ENCODE measurements at places on chromosomes 2 and 18. TPM values are rescaled to one million over a fixed set of nuclear protein-coding genes. Genes with fewer than 3 reads are reported as not detected.

The CRYBA2 gene
- total RNA-seq = not detected

The KCNG2 gene
- total RNA-seq = 1.5 TPM

The ZSWIM2 gene
- not detected for total RNA-seq

The ABCB11 gene
- not detected for total RNA-seq

The NEMP2 gene
- 3.2 TPM for total RNA-seq

The TLX2 gene
- total RNA-seq = not detected

GRCh38 chr2:34899079-34899478 is 1300.0 kb upstream of the FAM98A start:
- no peak overlapping the region for H3K4me3 ChIP-seq
- no peaks in the 10 kb centered on the region for H3K27me3 ChIP-seq
- no peak overlapping the region for H3K27ac ChIP-seq
- no peaks in the 10 kb centered on the region for H3K36me3 ChIP-seq
- no peak for DNase-seq

DNA sequence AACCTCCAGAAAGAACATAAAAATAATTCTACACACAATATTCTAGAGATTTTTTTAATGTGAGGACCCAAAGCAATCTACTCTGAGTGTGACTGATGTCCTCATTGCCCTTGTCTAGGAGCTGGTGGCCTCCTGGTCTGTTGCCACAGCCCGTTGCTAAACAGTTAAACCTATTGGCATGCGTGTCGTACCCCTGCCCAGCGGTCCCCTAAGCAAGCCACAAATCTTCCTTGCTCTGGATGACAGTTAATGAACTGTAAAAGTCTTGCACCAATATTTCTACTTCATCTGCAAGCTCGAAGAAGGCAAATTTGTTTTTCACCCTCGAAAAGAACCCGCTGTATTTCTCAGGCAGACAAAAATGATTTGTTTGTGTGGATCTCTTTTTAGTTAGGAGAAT is 489.1 kb upstream of the MEX3C start:
- H3K4me3 ChIP-seq = no peak overlapping the region
- no peak overlapping the region for H3K27ac ChIP-seq
- no peaks in the 10 kb centered on the region for H3K27me3 ChIP-seq
- no peak for DNase-seq

GRCh38 chr2:216206041-216206703 is 97.0 kb downstream of the XRCC5 start:
- H3K27me3 ChIP-seq = no peaks in the 10 kb centered on the region
- H3K4me1 ChIP-seq = no peaks in the 10 kb centered on the region
- H3K27ac ChIP-seq = no peak overlapping the region

- no peak for DNase-seq
- H3K27ac ChIP-seq = no peak overlapping the region
- H3K36me3 ChIP-seq = no peaks in the 10 kb centered on the region
- no peaks in the 10 kb centered on the region for H3K27me3 ChIP-seq
- H3K4me1 ChIP-seq = peaks cover 27% of the 10 kb centered on the region
Observed at GRCh38 chr2:219022041-219022440, 19.3 kb downstream of the CFAP65 start.

DNA sequence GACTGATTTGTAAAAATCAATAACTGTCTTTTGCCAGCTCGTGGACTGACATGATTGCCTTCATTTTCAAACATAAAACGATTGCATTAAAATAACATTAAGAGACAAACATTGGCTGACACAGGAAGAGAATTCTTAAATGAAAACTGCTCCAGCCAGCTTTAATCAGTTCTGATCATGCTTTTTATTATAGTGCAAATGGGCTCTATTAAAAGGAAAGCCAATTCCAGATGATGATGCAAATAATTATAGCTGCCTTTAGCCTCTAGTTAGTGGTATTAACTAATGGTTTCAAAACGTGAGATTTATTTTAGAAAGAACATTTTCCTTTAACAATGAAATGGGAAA is 301.8 kb upstream of the UBE2E3 start:
- no peak for DNase-seq
- H3K4me3 ChIP-seq = no peak overlapping the region
- H3K27me3 ChIP-seq = no peaks in the 10 kb centered on the region
- no peaks in the 10 kb centered on the region for H3K4me1 ChIP-seq
- H3K27ac ChIP-seq = no peak overlapping the region

GRCh38 chr2:157875641-157876065 is 477 bp downstream of the ACVR1 start:
- no peaks in the 10 kb centered on the region for H3K36me3 ChIP-seq
- no peaks in the 10 kb centered on the region for H3K27me3 ChIP-seq
- peak overlapping the region; percentile 83 for H3K4me3 ChIP-seq

DNA sequence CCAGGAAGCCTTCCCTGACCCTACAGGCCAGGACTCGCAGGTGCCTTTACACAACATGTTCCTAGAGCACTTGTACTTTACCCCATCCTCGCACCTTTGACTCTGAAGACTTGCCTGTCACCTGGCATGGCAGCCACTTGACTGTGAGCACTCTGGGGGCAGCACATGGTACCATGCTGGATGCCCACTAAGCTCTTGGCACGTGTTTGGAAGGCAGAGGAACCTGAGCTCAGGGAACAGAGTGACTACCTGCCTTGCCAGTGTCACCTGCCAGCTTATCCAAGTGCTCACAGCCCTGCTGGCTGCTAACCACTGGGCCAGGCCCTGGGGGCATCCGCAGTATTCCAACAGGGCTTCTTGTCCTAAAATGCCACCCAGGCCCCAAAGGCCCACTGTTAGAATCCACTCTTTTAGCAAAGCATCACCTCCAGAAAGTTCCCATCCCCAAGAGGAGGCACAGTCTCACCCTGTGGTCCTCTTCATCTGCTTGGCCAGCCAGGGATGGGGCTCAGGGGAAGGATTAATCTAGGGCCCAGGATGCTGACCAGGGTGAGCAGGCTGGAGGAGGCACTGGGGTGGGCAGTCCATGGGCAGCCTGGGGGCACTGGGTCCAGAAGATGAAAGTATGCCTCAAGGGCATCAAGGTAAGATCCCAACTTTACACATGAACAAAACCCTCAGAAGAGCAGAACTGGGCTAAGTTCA is 57.0 kb downstream of the ZBTB7C start:
- DNase-seq = no peak
- H3K4me1 ChIP-seq = peaks cover 44% of the 10 kb centered on the region
- no peak overlapping the region for H3K27ac ChIP-seq

GRCh38 chr2:46876741-46877384 is 38.7 kb downstream of the MCFD2 start:
- no peak overlapping the region for H3K4me3 ChIP-seq
- H3K27ac ChIP-seq = peak overlapping the region; percentile 19
- H3K27me3 ChIP-seq = no peaks in the 10 kb centered on the region
- H3K4me1 ChIP-seq = no peaks in the 10 kb centered on the region
- DNase-seq = no peak

GRCh38 chr2:20411361-20411894 is 35.4 kb upstream of the RHOB start:
- no peaks in the 10 kb centered on the region for H3K4me1 ChIP-seq
- no peaks in the 10 kb centered on the region for H3K27me3 ChIP-seq
- no peak overlapping the region for H3K4me3 ChIP-seq
- DNase-seq = peak; percentile 67
